Head of caudate nucleus (tissue), 42 donors: ENCODE measurements at places on chromosomes 16 and 17.

DNA sequence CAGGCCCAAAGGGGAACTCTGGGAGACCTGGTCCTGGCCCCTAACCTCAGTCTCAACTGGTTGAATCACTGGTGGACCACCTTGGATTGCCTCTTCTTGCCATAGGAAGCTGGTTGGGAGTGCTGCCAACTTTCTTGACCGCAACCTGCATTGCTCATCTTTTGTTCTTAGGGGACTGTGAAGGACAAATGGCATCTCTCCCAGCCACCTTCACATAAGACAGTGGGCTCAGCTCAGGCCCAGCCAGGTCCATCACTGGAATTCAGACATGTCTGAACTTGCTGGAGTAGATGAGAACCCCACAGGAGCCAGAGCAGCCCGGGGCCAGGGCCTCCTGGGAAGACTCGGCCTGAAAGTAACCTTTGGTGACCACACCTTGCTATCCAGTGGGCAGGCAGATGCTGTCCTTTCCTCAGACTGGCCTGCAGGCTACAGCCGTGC, 18.8 kb downstream of the ADORA2B start:
- DNase-seq = no peak

- peak; percentile 72 for DNase-seq
These were observed 4.5 kb upstream of the UNC13D start for GRCh38 chr17:75848523-75849278.

- no peak for DNase-seq
These were observed 9.6 kb upstream of the MINK1 start for GRCh38 chr17:4823373-4824089.

GRCh38 chr17:7856011-7856810, 1.1 kb downstream of the NAA38 start:
- no peak for DNase-seq

DNA sequence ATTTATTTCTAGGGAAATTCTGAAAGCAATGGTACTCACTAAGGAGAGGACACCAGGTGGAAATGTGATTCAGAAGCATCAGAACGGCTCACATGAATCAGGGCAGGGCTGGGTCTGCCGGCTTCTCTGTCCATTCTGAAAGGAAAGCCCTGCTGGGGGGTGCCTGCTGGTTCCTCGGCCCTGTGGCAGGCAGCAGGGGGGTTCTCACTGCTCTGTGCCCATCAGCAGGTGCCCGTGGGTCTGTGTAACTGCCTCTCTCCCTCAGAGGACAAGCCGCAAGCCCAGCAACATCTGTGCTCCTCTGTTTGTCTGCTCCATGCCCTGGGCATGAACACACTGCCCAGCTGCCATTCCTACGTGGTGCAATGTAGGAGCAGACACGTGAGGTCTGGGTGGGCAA, 74.9 kb upstream of the ZNF423 start:
- no peak for DNase-seq

DNA sequence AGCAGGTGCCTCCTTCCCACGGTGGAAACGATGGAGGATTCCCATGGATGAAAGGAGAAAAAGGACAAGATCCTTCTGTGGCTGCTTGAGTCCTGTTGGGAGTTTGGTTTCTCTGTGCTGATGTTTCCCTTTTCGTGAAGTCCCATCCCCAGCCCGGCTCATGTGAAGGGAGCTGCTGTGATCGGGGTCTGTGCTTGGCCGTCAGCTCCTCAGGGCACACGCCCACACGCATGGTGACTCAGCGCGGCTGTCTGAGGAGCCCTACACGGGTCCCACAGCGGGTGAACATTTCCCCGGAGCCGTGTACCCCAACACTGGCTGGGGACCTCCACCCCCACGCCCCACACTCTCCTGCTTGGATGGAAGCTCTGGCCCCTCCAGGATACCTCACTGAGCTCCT, 44.5 kb upstream of the SSTR5 start:
- DNase-seq = no peak

DNA sequence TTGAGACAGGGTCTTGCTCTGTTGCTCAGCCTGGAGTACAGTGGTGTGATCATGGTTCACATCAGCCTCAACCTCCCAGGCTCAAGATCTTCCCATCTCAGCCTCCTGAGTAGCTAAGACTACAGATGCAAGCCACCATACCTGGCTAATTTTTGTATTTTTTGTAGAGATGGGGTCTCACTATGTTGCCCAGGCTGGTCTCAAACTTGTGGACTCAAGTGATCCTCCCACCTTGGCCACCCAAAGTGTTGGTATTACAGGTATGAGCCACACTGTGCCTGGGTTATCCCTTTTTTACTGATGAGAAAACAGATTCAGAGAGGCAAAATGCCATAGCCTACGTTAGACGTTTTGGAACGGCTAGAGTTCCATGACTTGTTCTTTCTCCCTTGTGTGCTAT, 30.1 kb downstream of the SNX29 start:
- DNase-seq = no peak
